ENCODE measurements at places on chromosomes 5 and 9. TPM values are rescaled to one million over a fixed set of nuclear protein-coding genes. Genes with fewer than 3 reads are reported as not detected.
A peak's percentile ranks its signal among the peaks of the same experiment; 100 is the strongest.

The SLC35A4 gene
- total RNA-seq: 52.4 TPM

GRCh38 chr5:81800797-81801196, 49.9 kb upstream of the SSBP2 start:
- peak; percentile 38 for ATAC-seq

- peak; percentile 61 for ATAC-seq
Observed at GRCh38 chr9:6068983-6069382, 53.6 kb upstream of the RANBP6 start.

DNA sequence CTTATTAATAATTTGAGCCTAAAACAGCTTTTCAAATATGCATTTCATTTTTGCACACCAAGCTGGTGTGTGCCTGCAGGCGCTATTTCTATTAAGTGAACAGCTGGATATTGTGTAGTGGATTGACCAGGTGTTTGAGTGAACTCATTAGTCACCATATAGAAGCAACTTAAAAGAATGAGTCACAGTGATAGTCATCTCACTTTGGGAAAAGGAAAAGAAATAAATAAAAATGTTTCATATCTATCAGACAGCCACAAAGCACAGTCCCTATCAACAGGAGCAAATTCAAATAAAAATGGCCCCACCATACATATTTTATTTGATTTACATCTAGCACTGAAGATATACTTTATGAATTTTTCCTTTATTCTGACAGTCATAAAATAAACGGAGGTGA, 456.5 kb upstream of the CDH9 start:
- no peak for ATAC-seq

- peak; percentile 92 for ATAC-seq
Observed at GRCh38 chr5:76790632-76791290, 28.1 kb upstream of the F2RL1 start.

GRCh38 chr5:34521628-34522290, 134.4 kb upstream of the RAI14 start:
- peak; percentile 80 for ATAC-seq

The HTR4 gene
- total RNA-seq: 0.08 TPM

The SOHLH1 gene
- total RNA-seq: not detected

The PCDHB3 gene
- 0.52 TPM for total RNA-seq

GRCh38 chr5:108822211-108822947, 74.7 kb downstream of the FER start:
- no peak for ATAC-seq

- ATAC-seq: no peak
Observed at GRCh38 chr5:14429101-14430050, 152.2 kb upstream of the OTULINL start.

The FREM1 gene
- total RNA-seq: 0.20 TPM

The CTNND2 gene
- total RNA-seq: not detected

GRCh38 chr5:77174526-77174925, 36.0 kb upstream of the PDE8B start:
- ATAC-seq: no peak

GRCh38 chr9:117224695-117225094, 190.2 kb downstream of the ASTN2 start:
- ATAC-seq: no peak

The KIF20A gene
- total RNA-seq: 21.2 TPM

- ATAC-seq: no peak
Observed at GRCh38 chr5:113213551-113214425, 221.0 kb downstream of the TSSK1B start.

GRCh38 chr9:22922222-22922621, 475.6 kb downstream of the DMRTA1 start:
- no peak for ATAC-seq

DNA sequence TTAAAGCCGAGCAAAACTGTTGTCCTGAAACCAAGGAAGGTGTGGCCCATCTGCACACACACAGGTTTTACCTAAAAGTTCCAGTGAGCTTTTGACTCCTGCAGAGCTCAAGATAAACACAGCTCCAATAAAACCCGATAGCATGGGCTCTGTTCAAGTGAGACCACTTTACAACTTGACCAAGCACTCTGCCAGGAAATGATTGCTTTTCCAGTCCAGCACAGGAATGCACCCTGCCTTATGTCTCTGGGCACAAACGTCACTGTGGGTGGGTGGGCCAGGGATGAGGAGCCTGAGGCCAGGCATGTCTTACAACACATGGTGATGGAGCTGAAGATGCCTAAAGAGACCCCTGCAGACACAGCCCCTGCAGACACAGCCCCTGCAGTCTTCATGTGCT, 115.3 kb downstream of the ROR2 start:
- no peak for ATAC-seq

DNA sequence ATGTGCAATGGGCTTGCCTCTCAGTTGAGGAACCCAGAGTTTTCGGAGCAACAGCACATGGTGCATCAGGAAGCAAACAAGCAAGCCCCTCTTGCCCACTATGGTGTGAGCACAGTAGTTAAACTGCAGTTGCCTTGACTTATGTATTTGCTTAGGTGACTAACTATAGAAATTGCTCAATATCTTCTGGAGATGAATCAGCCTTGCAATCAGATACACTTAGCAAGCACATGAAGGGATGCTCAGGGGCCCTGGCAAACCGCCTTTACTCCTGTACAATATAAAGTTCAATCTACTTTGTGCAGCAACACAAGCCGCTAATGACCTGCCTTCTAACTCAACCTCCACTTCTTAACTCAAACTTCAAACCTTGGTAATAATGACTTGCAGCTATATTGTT, 581.7 kb upstream of the RIOK2 start:
- peak; percentile 32 for ATAC-seq

DNA sequence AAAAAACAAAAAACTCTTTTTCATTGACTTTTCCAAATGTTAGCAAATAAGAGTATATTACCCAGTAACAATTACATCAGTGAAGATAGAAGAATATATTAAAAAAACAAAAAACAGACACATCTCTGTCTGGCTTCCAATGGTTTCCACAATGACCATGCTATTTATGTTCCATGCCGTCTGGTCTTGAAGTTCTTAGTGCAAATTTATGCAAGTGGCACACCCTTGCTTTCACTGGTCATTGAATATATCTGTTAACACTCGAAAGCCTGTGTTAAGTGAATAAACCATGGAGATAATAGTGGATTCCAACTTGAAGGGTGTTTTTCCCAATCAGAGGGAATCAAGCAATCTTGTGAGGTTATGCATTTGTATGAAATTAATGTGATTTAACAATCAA, 291.9 kb downstream of the KCTD16 start:
- ATAC-seq: no peak

The BTNL3 gene
- not detected for total RNA-seq

The FGD3 gene
- total RNA-seq: 2.1 TPM

GRCh38 chr9:132793606-132794580, 84.2 kb downstream of the AK8 start:
- ATAC-seq: no peak

The FYB1 gene
- 64.7 TPM for total RNA-seq

DNA sequence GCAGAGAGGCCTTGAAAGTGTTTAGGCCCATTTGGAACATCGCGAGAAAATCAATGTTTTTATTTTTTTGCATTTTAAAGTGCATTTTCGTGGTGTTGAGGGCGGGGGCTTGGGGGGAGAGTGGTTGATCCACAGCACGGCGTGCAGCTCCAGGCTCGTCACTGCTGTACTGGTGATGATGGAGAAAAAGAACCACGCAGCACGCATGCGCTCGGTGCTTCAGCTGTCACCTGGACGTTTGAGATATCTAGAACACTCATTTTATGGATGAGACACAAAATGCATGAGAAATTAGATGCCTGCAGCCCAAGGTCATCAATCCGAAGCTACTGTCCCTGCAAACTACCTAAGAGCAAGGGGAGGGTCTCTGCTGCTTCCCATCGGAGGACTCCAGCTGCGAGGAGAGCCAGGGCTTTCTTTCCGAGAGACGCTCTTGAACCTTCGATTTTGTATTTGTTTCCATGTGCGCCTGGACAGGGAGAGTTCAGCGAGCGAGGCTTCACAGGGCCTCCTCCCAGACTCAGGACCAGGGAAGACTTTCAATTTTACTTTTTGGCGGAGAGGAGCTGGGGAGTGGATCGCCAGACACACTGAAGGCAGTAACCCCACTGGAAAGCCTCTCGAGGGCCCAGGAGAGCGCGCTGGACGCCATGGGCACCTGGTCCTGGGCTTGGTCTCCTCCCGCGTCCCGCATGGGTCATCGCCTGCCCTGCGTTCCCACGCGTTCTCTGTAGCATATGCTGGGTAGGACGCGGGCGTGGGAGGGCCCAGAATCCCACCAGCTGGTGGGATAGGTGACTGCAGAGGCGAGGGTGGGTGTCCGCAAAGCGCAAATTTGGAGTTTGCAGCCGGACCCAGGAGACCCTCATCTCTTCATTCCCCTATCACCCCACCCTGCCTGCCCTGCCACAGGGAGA, 2.5 kb downstream of the DMRT2 start:
- ATAC-seq: no peak

DNA sequence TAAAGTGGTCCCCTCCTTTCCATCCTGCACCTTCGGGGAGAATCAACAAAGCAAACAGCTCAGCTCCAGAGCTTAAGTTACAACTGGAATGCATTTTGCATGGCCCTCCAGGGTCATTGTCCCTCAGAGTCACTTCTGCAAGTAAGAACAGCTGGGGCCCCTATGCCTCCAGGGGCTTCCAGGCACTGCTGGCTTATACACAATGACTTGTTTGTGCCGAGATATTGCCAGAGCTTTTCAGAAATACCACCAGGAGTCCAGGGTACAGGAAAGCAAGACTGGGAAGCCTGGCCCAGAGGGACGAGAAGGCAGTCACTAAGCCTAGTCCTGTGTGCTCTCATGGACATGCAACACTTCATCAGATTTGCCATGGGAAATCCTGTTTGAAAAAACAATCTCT, 11.3 kb downstream of the FRMD3 start:
- ATAC-seq: no peak

- ATAC-seq: peak; percentile 51
Observed at GRCh38 chr9:2837915-2838314, 6.0 kb downstream of the PUM3 start.

The RIMOC1 gene
- total RNA-seq: 23.7 TPM

The SLCO6A1 gene
- not detected for total RNA-seq

The RBM18 gene
- 15.7 TPM for total RNA-seq

DNA sequence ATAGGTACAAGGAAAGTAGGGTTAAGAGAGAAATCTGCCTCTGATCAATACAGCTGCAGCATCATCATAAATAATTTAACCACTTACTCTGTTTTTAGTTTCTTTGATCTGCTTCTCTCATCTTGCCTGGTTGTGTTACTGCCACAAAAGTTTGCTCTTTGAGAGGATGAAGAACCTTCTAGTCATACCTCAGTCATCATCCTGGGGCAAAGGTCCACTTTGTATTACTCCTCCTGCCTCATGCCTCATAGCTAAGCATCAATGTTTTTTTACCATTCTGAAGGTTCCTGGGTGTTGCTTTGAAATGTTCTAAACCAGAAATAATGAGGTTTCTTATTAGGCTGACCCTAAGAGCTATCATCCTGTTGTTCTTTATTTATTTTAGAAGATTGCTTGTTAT, 17.1 kb upstream of the TRIM36 start:
- ATAC-seq: no peak

The GFI1B gene
- not detected for total RNA-seq

- no peak for ATAC-seq
Observed at GRCh38 chr5:161216877-161217276, 329.6 kb downstream of the GABRB2 start.

DNA sequence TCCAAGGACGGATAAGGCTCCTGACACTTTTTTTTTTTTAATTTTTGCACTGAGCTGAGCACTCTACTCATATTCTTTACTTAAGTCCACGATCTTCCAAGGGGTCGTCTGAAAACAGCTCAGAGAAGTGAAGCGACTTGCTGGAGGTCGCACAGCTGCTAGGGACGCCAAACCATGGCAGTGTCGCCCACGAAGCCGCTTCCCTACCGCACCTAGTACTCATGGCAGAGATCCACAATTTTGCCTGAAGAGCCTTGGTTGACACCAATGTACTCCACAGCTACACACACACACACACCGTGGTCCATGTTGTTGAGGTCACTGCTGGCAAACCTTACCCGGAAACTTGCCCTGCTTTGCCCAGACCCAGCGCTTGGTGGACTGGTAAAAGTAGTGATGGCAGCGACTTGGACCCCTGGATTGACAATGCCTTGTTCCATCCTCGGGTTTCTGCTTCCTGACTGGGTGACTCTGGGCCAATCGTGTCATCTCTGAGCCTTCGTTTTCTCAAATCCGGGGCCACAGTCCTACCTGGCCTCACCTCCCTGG, 521 bp upstream of the SLIT3 start:
- ATAC-seq: no peak

The ENHO gene
- total RNA-seq: 0.24 TPM

The AQP3 gene
- 1,467 TPM for total RNA-seq

The PCDHB6 gene
- 0.16 TPM for total RNA-seq

DNA sequence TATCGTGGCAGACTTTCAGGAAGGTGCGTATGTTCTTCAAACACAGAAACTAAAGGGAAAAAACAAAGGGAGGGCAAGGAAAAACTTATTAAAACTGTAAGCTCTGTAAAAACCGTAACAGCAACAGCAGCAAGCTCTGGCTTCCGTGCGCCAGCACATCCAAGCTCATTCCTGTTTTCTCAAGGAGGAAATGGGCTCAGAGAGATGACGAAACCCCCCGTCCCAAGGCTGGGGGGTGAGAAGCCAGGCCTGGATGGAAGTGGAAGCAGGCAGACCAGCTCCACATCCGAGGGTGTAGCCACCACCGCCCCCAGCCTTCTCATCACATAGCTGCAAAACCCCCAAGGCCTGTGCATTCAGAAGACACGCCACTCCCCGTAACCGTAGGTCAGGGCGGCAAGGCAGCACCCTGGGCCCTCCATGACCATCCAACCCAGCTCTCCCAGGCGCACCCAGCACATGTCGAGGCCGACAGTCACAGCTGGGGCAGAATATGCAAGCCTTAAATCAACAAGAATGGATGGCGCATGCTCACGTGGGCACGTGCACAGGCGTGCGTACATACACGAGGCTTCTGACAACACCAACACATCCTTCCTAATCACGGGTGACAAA, 52.8 kb downstream of the VAV2 start:
- ATAC-seq: no peak

The SIT1 gene
- 0.44 TPM for total RNA-seq

GRCh38 chr5:14050821-14051220, 92.3 kb upstream of the TRIO start:
- no peak for ATAC-seq

The ORM1 gene
- 1.6 TPM for total RNA-seq

DNA sequence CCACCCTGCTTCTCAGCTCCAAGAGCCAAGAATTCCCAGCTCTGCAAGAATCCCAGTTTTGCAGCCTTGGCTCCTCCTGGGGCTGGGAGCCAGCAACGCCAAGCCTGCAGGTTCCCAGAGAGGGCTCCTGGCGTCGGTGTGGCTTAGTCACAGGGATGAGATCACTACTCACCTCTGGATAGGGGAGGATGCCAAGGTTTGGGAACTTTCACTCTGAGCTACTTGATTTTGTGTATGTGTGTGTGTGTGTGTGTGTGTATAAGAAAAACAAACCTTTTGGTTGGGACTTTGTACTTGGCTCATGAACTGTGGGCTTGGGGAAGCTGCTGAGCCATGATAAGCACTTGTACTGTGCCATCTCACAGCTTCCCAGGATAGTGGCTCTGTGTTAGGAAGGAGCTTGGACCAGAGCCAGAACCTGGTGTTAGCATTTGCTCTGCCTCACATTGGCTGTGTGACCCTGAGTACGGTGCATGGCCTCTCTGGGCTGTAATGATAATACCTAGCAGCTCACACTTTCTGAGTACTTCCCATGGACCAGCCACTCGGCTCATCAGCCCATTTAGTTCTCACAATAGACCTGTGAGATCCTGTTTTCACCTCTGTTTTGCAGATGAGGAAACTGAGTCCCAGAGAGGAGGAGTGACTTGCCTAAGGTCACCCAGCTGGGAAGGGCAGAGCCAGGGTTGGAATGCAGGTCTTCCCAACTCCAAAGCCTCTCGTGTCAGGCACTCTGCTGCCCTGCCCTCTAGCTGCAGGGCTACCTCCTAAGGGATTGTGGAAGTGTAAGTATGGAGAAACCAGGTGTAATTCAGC, 41.4 kb upstream of the DAB2IP start:
- ATAC-seq: peak; percentile 86

- ATAC-seq: no peak
Observed at GRCh38 chr9:88897081-88897480, 94.2 kb upstream of the S1PR3 start.

Measured in esophagus mucosa (tissue), 1 donor.